ENCODE measurements at places on chromosomes 3 and 15.
A peak's percentile ranks its signal among the peaks of the same experiment; 100 is the strongest.

DNA sequence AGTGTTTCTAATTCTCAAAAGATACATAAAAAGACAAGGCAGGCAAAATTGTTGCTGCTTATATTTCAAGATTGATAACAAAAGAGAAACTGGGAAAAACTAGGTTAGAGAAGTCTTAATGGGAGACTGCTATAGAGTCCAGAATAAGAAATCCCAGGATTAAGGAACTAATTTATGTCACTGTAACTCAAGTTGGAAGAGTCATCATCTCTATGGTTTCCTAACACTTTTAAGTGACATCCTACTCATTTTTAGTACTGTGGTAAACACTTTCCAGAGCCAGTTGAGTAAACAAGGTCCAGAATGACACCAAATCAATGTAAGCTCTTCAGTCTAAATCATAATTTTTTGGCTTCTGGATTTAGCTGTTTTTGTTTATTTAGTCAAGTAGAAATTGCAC lies 8.0 kb downstream of the CLDN16 start:
- DNase-seq = peak; percentile 68

- DNase-seq = no peak
Measured at GRCh38 chr3:183182732-183183610, 20.4 kb upstream of the LAMP3 start.

GRCh38 chr15:24745290-24745689 lies 69.7 kb downstream of the NPAP1 start:
- no peak for DNase-seq

- no peak for DNase-seq
Measured at GRCh38 chr3:55984626-55985025, 483.6 kb downstream of the ERC2 start.

GRCh38 chr15:101135532-101136166 lies 116.2 kb downstream of the CHSY1 start:
- DNase-seq = no peak

DNA sequence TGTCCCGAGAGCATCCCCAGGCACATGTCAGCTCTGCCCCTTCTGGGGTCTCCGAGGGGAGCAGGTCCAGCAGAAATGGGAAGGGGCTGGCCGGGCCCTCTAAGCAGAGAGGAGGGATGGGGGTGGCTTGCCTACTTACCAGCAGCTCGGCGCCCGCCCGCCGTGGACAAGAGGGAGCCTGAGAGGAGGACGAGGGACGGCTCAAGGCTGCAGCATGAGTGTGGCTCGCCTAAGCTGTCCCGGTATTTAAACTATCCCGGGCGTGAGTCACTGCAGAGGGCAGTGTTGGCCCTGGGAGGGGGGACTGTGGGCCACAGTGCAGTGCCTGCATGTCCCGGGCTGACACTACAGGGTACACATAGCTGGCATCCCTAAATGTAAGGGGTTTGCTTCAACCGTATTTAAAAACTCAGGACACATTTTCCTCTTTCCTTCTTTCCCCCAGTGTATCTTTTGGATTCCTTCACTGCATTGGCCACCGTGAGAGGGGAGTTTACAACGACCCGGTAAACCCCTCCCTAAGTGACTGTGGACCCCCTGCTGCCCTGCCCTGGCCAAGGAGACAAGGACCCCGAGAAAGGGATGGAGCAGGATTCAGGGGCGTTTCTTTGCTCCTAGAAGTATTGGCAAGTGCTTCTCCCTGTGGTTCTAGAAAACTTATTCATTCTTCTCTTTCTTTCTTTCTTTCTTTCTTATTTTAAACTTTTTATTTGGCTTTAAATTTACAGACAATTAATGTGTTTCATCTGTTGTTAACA lies at the start of gene LRRC15:
LRRC15 (minus strand) TSS at position 222 of the 758 bp plus-strand sequence. CDS start 8,700 bp downstream, outside the sequence.
- DNase-seq = no peak

DNA sequence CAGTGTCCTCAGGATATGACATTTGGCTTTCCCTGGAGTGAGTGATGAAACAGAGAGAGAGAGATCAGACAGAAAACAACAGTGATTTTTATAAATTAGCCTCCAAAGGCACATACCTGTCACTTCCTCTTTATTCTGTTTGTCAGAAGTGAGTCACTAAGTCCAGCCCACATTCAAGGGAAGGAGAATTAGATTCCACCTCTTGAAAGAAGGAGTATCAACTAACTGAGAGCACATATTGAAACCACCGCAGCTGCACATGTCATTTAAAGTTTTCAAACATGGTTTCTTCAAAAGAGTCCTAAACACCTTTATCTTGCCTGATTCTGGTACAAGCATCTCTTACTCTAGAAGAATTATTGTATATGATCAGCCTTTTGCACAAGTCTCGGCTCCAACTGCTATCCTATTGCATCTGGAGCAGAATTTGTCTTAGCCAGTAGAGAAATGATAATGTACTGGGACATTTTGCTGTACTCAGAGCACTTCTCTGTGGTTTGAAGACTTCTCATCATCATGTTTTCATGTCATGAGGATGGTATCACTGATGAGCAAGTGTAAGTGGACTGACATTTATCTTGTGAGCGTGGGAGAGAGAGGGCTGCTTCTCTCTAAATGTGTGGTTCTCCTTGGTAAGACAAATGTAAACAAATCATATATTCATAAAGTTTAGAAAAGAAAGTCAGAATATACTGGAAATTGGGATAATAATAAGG lies 338.9 kb upstream of the CFAP20DC start:
- peak; percentile 31 for DNase-seq

GRCh38 chr3:193190146-193190786 lies 50.8 kb upstream of the PLAAT1 start:
- peak; percentile 1 for DNase-seq

DNA sequence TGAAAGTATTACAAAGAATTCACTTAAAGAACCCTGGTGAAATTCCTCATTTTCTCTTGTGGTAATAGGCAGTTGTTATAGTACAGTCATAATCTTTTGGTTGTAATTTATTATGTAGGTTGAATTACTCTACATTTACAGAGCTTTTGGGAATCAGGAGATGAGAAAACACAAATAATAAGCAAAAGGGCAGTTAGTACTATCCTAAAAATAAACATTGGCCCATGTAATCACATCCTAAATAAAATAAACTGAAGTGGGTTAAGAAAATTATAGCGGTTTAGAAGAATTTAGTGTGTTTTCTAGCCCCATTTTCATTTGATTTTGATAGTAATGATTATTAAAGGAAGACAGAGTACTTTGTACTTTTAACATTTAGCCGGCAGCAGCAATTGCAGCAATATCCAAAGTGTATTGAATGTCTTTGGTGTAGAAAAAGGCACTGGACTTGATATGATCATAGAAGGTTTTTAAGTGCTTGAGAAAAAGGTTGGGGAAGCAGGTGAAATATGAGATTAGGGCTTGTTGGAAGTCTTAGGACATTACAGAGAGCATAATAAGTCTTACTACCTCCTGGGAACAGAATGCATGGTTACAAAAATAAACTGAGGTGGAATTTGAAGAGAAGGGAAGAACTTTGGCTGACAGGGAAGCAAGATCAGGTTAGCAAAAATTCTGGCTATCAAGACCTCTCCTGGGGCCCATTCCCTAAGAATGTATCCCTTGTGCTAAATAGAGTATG lies 79.9 kb downstream of the MBNL1 start:
- DNase-seq = no peak

GRCh38 chr15:73950831-73951561 lies 24.7 kb downstream of the LOXL1 start:
- DNase-seq = peak; percentile 80

DNA sequence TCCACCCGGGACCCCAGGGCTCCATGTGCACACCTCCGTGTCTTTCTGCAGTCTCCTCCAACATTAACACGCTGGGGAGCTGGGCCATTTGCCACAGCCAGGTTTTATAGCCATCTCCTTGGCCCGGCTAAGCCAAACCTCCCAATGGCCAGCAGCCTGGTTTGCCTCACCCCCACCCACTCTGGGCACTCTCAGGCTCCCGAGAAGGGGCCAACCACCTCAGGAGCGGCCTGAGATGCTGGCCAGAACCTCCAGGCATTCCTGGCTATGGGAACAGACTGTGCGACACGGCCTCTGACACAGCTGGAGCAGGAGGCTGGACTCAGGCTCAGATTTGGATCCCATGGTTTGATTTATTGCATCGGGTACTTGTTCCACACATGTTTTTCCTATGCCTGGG lies 289.7 kb downstream of the RPLP1 start:
- no peak for DNase-seq

DNA sequence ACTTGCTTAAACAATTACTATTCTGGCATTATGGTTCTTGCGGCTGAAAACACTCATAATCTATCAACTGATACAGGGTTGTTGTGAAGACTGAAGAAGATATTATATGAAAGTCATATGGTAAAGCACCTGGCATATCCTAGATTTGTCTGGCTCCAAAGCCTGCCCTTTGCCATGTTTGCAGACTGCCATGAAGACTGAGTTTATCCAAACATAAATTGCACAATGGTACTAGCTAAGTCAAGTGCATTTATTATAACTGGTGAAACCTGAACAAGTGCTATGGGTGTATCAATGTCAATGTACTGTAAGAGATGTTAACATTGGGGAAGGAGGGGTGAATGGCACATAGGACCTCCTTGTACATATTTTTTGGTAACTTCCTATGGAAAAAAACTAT lies 87.4 kb upstream of the MEX3B start:
- DNase-seq = no peak

GRCh38 chr3:13575459-13576061 lies 26.6 kb downstream of the FBLN2 start:
- DNase-seq = no peak

- no peak for DNase-seq
Measured at GRCh38 chr3:143098032-143098764, 21.4 kb upstream of the CHST2 start.

GRCh38 chr3:156317462-156318074 lies 197.2 kb downstream of the KCNAB1 start:
- peak; percentile 13 for DNase-seq

Measured in inflammatory macrophage treated with lipopolysaccharide for 1 hour (primary cell).